ENCODE measurements at places on chromosomes 12 and 14.

DNA sequence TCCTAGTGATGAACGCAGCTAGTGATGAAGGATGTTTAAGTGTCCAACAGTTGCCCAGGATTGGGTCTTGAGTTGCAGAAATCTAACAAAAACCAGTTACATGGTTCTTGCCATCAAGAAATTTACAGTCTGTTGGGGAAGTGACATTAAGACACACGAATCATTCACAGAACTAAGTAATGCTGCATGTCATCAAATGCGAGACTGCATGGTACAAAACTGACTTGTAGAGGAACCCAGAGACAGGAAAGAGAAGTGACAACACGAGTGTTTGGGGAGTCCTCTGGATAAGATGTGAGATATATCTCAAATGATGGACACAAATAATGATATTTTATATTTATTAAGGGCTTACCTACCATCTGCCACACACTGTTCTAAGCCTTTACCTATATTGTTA, 6.1 kb upstream of the SYNE3 start:
- DNase-seq: no peak

DNA sequence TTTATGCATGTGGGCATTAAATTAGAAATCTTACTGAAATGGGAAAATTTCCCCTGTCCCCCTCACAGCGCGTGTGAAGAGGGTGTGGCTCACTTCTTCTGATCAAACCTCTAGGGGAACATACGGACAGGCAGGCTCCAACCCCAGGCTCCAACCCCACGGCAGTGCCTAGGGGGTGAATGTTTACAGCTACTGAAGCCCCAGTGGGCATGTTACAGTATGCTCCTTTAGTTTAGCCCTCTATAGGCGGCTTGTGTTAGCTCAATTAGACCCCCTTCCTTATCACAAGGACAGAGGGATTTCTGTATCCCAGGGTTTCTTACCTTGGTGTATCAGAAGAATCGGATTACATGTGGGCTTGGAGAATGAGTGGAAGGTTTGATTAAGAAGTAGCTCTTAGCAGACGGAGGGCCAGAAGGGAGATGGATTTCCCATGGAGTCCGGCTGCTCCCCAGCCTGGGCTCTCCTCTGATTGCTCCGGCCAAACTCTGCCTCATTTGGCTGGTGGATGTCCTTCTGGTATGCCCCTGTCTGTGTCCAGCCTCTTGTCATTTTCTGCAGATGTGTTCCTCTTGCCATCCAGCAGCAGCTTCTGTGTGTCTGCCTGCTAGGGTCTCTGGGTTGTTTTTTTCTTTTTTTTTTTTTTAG, 223.7 kb downstream of the TMTC2 start:
- DNase-seq: no peak

- DNase-seq: no peak
Observed at GRCh38 chr14:104274806-104275205, 136.4 kb downstream of the KIF26A start.

DNA sequence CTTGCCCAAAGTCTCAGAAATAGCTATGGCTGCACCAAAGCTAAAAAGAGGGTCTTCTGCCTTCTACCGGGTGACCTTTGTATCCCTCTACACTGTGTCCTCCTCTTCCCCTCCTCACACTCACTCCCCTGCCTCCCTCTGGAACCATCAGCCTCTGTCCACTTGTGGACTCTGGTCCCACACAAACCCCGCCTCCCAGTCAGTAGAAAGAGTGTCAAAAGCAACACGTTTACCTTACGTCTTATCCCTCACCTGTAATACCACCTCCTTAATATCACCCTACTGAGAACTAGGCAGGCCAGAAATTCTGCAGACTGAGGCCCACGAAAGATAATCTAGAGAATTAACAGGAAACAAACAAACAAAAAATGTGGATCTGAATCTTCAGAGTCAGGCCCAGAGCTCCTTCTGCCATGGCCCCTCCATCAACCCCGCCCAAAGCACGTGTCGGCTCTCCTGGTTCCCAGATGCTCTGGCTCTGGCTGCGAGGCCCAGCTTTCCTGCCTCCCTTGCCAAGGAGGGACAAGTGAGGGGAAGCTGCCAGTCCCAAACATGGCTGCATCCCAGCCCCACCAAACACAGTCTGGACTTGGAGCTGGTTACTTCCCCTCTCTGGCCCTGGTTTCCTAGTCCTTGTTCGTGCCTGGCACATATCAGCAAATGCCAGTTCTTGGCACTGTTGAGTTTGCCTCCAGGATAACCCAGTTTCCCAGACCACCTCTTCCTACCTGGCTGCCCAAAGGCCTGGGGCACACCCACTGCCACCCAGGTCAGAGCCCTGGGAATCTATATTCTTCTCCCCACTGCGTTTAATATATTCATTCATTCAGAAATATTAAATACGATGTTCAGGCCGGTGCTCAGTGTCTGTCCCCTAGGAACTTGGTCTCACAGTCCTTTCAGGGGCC, 2.7 kb downstream of the ACTN1 start:
- no peak for DNase-seq

- peak; percentile 64 for DNase-seq
Observed at GRCh38 chr12:110281549-110282299, 677 bp downstream of the ATP2A2 start.

DNA sequence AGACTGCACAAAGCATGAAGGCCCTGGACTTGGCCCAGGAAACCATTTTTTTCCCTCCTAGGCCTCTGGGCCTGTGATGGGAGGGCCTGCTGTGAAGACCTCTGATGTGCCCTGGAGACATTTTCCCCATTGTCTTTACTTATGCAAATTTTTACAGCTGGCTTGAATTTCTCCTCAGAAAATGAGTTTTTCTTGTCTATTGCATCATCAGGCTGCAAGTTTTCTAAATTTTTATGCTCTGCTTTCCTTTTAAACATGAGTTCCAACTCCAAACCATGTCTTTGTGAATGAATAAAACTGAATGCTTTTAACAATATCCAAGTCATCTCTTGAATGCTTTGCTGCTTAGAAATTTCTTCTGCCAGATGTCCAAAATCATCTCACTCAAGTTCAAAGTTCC, 43.7 kb upstream of the TRHDE start:
- DNase-seq: no peak

DNA sequence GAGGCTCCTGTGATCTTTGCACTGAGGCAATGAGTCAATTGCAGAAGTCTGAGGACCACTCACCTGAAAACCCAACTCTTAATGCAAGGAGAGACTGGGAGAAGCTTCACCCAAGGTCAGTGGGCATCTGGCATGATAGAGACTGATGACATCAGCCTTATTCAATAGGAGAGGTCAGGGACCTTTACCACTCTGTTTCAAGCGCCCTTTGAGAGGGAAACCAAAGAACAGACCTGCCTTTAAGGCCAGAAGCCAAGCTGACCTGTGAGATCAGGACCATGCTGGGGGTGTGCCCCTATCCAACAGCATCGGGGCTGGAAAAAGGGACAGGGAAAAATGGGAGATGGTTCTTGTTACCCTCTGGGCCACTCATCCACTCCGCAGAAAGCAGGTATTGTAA, 83.3 kb upstream of the FOXN3 start:
- no peak for DNase-seq

- peak; percentile 27 for DNase-seq
Observed at GRCh38 chr14:103391048-103391447, 5.8 kb downstream of the MARK3 start.

DNA sequence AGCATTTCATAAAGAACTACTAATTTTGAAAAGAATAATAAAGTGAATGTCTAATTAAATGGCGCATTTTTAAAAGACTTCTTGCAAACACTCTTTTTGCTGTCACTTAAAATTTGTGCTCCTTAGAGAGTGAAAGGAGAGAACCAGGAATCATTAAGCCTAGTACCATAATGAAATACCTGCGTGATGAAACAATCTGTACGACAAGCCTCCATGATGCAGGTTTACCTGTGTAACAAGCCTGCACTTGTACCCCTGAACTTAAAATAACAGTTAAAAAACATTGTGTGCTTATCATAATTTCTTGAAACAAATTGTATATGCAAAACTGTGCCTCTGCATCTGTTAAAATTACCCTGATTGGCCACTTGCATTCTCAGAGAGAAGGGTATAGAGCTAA, 108.1 kb downstream of the MGAT4C start:
- no peak for DNase-seq

DNA sequence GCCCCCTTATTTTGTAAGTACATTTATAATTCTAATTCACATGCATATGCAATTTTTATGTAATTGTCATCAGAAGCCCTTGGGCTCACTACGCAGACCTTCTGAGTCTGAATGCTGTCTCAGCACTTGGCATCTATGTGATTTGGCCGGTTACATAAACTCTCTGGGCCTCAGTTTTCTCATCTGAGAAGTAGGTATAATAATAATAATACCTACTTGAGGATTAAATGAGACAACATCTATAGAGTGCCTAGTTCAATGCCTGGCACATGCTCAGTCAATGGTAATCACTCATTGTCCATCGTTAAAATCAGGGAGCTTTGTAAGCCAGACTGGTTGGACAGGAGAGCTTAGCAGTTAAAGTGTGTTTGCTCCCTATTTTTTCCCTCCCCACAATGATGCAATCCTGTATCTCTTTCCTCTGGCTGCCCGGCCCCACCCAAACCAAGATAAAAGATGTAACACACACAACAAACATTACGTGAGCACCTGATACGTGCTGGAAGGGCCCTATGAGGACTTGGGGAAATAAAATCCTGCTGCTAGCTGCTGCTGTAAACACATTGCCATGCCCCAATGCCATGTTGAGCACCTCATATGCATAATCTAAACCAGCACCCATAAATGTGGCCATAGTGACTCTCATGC, 235.0 kb downstream of the CRADD start:
- DNase-seq: no peak

GRCh38 chr12:130713581-130713991, 2.5 kb downstream of the RIMBP2 start:
- DNase-seq: no peak

- DNase-seq: no peak
Observed at GRCh38 chr12:40309001-40309400, 84.2 kb downstream of the LRRK2 start.

DNA sequence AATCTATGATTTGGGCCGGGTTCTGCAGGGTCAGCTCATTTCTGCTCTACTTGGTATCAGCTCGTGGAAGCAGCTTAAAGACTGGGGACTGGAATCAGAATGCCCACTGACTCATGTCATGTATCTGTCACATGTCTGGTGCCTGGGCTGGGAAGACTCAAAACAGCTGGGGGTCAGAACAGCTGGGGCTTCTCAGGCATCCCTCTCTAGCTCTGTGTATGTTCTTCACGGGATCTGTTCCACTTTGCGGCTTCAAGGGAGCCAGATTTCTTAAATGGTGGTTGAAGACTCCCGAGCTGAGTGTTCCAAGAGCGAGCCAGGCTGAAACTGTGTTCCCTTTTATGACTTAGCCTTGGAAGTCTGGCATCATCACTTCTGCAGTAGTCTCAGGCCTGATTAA, 11.9 kb downstream of the AEBP2 start:
- no peak for DNase-seq

- no peak for DNase-seq
Observed at GRCh38 chr14:80304125-80304766, 92.9 kb upstream of the DIO2 start.

DNA sequence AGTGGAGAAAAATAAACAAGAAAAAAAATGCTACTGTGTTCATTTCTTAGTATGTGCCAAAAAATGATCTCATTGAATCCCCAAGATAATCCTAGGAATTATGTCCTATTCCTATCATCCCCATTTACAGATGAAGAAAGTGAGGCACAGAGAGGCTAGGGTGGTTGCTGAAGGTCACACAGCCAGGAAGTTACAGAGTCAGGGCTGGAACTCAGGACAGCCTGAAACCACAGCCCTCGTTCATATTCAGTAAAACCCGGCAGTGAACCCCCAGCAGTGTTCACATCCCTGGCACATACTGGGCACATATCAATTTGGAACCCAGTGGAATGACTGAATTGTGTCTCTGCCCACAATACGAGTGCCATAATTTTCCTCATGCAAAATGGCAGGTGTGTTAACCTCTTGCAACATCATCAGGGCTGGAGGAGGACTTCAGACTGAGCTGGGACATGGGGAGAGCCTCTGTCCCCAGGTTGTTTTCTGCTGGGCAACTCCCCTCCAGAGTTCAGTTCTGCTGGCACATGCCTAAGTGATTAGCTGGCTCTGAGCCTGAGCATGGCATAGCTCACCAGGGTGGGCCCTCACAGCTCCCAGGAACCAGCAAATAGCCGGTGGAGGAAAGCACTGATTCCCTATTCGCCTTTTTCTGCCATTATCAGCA, 2.0 kb upstream of the PPP1CC start:
- peak; percentile 71 for DNase-seq

DNA sequence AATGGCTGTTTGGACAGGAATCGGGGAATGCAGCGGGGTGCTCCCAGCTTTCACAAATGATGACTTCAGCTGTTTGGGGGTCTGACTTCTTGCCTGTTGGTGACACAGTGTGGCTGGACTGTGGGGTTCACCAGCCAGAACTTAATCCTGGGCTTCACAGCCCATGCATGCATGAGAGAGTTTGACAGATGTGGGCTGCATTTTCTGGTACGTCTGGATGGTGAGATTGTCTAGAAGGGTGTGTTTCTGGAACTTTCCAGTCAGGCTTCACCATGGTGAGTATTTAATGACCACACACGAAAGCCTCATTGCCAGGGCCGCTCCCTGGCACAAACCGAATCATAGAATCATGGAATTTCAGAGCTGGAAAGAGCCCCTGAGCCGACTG, 29.6 kb downstream of the CHST11 start:
- DNase-seq: no peak

- no peak for DNase-seq
Observed at GRCh38 chr12:91833780-91834359, 311.8 kb downstream of the BTG1 start.

- DNase-seq: no peak
Observed at GRCh38 chr12:10031771-10032175, 1.3 kb downstream of the CLEC9A start.

- no peak for DNase-seq
Observed at GRCh38 chr14:91496790-91497189, 13.3 kb downstream of the PPP4R3A start.

- no peak for DNase-seq
Observed at GRCh38 chr14:83744891-83745290, 1785.1 kb upstream of the FLRT2 start.

- DNase-seq: no peak
Observed at GRCh38 chr14:64502887-64503433, 678 bp downstream of the ZBTB25 start.

DNA sequence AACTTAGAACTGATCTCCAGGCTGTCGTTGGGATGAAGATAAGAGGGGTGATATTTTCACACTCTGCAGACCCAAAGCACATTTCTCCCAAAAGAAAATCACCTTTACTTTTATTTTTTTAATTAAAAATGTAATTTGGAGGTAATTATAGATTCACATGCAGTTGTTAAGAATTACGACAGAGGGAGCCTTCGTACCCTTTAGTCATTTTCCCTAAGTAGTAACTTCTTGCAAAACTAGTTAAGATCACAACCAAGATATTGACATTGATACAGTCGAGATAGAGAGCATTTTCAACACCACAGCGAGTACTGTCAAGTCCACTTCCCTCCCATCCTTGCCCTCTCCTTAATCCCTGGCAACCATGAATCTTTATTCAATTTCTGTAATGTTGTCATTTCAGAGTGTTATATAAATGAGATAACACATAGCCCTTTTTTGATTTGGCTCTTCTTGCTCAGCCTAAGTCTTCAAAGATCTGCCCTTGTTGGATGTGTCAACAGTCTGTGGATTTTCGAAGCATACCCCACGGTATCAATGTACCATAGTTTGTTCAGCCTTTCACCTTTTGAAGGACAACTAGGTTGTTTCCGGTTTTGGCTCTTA, 39.6 kb downstream of the DNAH10 start:
- DNase-seq: no peak

GRCh38 chr12:9973949-9974348, 2.7 kb downstream of the CLEC12A start:
- DNase-seq: no peak
